ENCODE measurements at places on chromosomes 7 and 10.

DNA sequence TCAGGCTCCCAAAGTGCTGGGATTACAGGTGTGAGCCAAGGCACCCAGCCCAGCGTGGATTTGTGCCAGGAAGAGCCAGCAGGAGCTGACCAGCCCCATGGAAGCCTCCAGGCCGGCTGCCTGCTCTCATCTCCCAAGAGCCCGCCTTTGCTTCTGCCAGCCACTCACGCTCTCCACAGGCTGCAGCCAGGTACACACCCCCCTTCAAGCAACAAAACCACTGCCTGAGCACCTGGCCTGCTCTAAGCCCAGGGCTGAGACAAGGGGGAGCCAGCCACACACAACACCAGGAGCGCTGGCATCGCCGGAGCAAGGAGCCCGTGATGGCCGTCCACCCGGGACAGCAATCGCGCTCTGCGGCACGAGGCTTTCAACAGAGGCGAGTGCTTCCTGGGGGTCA lies 34.5 kb downstream of the MAD1L1 start:
- DNase-seq, result no peak

GRCh38 chr7:86748843-86749719 lies 105.4 kb downstream of the GRM3 start:
- no peak for DNase-seq

DNA sequence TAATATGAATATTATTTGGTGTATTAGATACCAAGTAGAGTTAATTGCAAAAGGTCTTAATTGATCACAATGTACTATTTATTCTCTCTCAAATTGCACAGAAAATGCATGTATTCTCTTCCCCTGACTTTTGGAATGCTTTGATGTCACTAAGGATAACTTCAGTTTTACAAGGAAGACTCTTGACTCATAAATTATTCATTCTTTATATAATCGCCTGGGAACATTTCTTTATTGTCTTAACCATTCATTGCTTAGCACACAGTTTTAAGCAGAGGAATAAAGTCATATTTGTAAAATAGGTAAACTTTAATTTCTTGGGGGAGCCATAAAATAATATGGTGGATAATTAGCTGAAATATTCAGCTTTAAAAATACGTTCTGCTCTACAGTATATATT lies 306.0 kb upstream of the TMEM229A start:
- no peak for DNase-seq

GRCh38 chr7:1850976-1851571 lies 181.0 kb downstream of the ELFN1 start:
- DNase-seq, result no peak

GRCh38 chr10:99834410-99834809 lies 52.0 kb downstream of the ABCC2 start:
- no peak for DNase-seq

DNA sequence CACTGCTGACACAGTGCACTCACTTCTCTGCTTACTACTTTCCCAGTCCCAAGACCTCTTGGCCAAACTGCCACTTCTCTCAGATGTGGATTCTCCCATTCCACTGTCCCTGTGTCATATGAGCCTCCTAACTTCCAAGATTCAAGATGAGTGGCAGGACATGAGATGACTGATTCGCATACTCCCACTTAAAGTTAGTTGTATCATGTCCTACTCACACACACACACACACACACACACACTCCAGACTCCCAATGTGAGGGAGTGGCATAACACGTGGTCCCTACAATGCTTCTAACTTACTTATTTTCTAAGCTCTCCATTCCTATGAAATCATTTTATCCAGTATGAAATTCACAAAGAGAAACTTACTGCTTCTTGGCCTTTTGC lies 67.0 kb upstream of the CAV2 start:
- DNase-seq, result no peak

- DNase-seq, result no peak
Observed at GRCh38 chr10:70034232-70034631, 18.4 kb upstream of the MACROH2A2 start.

DNA sequence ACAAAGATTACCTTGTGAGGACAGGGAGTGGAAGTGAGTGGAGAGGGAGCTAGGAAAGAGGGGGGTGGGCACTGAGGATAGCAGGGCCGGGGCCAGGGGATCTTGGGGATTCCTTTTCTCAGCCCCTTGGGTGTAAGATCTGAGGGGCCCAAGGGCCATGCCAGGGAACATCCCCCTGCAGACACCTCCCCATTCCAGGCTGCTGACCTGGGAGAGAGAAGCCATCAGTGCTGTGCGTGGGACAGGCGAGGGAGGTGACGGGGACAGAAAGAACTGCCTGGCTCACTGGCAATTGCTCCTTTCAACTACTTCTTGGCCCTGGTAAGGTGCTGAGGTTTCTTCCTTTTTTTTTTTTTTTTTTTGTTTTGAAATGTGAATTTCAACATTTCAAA lies 12.0 kb upstream of the BTBD16 start:
- DNase-seq, result no peak

DNA sequence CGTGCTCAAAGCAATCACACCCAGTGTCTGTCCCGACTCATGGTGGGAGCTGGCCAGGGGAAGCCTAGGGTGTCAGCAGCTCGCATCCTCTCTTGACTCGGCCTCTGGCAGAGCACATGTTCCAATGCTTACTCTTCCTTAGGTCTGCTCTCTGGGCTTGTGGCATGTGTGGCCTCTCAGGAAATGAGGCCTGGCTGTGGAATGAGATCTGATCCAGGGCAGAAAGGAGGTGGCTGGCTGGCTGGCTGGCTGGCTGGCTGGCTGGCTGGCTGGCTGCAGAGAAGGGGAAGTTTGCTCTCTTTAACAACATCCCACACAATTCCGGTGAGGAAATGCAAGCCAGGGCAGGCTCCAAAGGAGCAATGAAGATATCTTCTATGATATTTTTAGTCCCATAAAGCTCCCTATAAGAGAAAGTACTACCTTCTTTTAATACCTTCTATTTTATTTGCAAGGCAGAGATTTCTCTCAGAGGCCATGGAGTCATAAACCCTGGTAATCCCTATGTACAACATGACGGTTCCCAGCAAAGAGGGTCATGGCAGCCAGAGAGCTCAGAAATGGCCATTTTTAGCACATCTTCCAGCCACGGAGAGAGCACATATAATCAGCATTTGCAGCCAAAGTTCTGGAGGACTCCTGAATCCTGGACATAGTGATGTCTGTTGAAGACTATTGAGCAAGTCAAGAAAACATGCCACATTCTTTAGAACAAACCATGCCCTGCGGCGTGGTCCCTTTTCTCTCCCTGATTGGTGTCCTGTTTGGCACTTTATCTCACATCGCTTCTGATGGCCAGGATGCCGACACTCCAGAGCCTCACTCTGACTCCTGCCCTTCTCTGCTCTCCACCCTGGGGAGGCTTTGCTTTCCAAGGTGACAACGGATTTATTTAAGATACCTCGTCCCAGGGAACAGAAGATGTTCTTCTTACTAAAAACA lies 153.7 kb downstream of the FANK1 start:
- DNase-seq, result no peak

DNA sequence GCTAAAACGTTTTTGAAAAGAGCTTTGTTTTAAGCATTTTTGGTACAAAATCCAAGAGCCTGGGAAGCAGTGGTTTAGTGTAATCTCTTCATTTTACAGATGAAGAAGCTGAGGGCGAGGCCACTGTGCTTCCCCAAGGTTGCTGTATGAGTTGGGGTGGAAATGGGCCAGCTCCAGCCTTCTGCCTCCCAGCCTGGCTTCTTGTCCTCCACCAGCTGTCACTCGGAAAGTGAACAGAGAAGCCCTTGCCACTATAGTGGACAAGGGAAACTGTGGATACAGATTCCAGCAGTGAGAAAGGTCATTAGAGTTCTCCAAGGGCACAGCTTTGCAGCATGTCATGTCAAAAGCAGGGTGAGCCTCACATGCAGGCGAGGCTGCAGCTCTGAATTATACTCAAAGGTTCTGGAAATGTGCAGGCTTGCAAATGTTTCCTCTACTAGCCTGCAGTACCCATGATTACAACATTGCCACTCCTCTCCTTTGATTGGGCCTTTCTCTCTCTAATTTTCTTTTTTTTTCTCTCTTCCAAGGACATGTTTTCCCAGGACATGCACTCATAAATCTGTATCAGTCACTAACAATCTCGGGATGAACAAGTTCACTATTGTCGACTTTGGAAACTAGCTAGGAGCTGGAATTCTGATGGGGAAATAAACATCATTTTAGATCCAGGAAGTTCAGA lies 33.0 kb downstream of the BAMBI start:
- DNase-seq, result no peak

DNA sequence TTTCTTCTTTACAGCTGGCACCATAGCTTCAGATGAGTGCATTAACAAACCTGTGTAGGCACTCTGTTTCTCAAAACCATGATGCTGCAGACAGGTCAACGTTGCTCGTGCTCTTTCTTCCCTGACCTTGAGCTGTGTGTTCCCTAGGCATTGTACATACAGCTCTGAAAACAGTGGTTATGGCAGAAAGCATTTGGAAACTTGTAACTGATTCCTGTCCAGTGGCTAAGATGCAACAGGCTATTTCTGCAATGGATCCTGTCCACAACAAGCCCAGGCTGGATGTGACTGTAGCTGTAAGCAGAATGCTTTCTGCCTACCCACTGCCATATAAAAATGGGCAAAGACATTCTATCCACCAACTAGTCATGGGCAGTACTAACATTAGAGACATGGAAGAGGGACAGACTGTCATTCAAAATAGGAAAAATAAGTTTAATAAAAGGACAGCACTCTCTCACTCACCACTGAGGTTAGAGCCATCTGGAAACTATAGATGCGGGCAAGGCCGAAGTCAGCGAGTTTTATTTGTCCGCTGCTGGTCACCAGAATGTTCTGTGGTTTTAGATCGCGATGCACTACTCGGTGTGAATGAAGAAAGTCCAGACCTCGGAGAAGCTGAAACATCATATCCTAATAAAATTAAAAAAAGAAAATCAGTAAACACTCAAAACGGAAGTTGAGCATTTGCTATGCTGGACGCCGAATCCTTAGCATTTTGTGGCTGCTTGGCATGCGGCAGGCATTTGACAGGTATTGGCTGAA lies 111.0 kb downstream of the CDK6 start:
- DNase-seq, result no peak

GRCh38 chr10:86712317-86712707 lies 44.0 kb downstream of the LDB3 start:
- DNase-seq, result peak; percentile 70

DNA sequence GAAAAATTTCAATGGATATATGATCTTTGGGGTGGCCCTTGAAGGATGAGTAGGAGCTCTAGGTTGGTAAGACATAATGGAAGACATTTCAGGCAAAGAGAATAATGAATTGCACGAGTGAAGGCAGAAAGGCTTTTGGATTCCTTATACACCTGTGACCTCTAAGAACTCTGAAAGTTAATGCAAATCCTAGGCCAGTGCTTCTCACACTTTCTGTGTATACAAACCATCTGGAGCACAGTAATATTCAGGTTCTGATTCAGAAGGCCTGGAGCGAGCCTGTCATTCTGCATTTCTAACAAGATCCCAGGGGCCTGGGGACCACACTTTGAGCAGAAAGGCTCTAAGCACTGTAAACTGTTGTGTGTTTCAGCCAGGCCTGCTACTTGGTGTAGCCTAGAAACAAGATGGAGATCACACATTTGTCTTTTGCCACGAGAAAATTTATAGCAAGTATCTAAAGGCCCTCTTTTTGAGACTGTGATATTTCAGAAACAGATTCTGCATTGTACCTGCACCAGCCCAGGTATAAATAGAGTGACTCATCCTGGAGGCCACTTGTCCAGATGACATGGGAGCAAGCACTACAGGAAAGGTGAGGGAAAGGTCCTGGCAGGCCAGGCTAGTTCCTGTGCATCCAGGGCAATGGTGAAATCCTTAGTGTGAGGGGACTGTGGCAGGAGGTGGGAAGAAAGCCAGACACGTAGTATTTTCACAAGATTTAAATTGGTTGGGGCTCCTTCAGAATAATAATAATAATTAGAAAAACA lies 24.4 kb downstream of the MRPS33 start:
- no peak for DNase-seq

DNA sequence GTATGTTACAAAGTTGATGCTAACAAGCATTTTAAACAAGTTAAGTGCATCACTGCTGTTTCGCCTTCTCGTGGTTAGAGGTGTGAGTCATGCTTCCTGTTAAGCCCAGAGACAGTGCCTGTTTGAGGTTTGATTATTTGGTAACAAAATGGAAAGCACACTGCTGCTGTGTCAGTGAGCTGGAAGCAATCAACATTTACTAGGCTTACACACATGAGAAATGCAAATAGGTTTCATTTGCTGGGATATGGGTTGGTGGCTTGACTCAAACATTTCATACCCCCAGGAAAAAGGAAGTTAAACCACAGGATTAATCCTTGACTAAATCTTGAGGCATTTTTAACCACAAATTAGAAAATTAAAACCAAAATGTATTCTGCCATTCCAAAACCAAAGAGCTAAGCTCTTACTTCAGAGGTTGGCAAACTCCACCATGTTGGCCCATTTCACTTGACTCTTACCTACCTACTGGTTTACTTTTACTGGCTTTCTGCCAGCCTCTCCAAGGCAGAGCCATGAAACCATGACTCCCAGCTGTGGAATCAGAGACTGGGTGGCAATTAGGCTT lies 139.2 kb downstream of the ETV1 start:
- no peak for DNase-seq

DNA sequence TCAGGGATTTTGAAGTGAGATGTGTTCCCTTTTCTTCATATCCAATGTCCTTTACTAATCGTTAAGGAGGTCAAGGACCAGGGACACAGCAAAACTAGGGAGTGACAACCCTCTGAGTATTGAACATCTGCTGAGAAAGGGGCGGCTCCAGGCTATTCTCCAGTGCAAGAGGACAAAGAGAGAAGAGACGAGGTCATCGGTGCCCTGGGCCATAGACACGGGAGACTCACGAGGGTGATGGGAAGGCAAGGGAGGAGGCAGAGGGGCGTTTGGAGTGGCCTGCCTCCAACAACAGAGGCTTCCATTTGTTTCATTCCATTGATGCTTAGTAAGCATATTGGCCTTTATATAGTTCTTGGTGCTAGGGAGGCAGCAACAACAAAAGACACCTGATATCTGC lies 268.4 kb downstream of the CXCL12 start:
- no peak for DNase-seq

GRCh38 chr10:103745341-103746247 lies 109.8 kb downstream of the SH3PXD2A start:
- no peak for DNase-seq

DNA sequence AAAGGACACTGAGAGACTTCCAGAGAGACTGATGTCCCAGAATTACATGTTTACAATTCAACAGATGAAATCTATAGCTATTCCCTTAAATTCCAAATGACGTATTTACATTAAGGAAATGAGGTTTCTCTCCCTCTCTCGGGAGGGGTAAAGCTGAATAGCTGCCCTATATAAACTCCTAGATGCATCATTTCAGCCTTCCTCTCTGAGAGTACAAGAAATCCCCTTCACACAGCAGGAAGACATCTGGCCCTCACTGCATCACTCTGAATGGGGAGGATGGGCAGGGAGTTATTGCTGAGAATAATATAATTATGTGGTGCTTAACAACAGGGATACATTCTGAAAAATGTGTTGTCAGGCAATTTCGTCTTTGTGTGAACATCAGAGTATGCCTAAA lies 11.0 kb downstream of the POT1 start:
- DNase-seq, result no peak

GRCh38 chr10:69769395-69769992 lies 32.2 kb upstream of the COL13A1 start:
- DNase-seq, result no peak

All from B cell (primary cell).